ENCODE measurements at places on chromosomes 5 and 9. TPM values are rescaled to one million over a fixed set of nuclear protein-coding genes. Genes with fewer than 3 reads are reported as not detected.

The FAM153A gene
- not detected for total RNA-seq

The PCDHGC4 gene
- 2.3 TPM for total RNA-seq

The SH3RF2 gene
- 1.1 TPM for total RNA-seq

The NTRK2 gene
- total RNA-seq, result not detected

The PCA3 gene
- not detected for total RNA-seq

The EPB41L4B gene
- total RNA-seq, result 32.2 TPM

The WWC1 gene
- total RNA-seq, result 33.2 TPM

The HTR4 gene
- total RNA-seq, result not detected

The TEK gene
- 7.9 TPM for total RNA-seq

The C9orf43 gene
- 1.1 TPM for total RNA-seq

The WDR70 gene
- 34.9 TPM for total RNA-seq

The TMEM252 gene
- not detected for total RNA-seq

The PARP8 gene
- total RNA-seq, result 25.0 TPM

The SLC25A2 gene
- total RNA-seq, result not detected

The RMRP gene
- 8,626 TPM for total RNA-seq

The SV2C gene
- total RNA-seq, result 0.12 TPM

The LCN15 gene
- 0.54 TPM for total RNA-seq

The GRIA1 gene
- 1.7 TPM for total RNA-seq

The ZNF454 gene
- total RNA-seq, result 12.8 TPM

The SOWAHA gene
- 0.52 TPM for total RNA-seq

The TYRP1 gene
- not detected for total RNA-seq

The SLC6A19 gene
- not detected for total RNA-seq

The MPDZ gene
- total RNA-seq, result 43.1 TPM

The CD72 gene
- total RNA-seq, result 2.7 TPM

The MSANTD3 gene
- total RNA-seq, result 34.5 TPM

The AGXT2 gene
- total RNA-seq, result not detected
